ENCODE measurements at places on chromosomes 2 and 18. TPM values are rescaled to one million over a fixed set of nuclear protein-coding genes. Genes with fewer than 3 reads are reported as not detected.

- no peak for DNase-seq
These were observed 27.8 kb downstream of the TWIST2 start for GRCh38 chr2:238875471-238876231.

- DNase-seq, result no peak
These were observed 44.3 kb downstream of the SPRED2 start for GRCh38 chr2:65388051-65388531.

GRCh38 chr2:69946351-69947324 lies 14.8 kb downstream of the ASPRV1 start:
- DNase-seq, result no peak

The MAP3K19 gene
- not detected for total RNA-seq

The HOXD11 gene
- not detected for total RNA-seq

The ACVR1 gene
- total RNA-seq, result 1.9 TPM

The PTMA gene
- total RNA-seq, result 1,275 TPM

The ZNF407 gene
- total RNA-seq, result 3.8 TPM

The THSD7B gene
- total RNA-seq, result not detected

Measured in G401 (cell line).